Activated CD8-positive, alpha-beta T cell treated with anti-CD3 and anti-CD28 coated beads for 36 hours (primary cell): ENCODE measurements at places on chromosomes 5 and 9.

DNA sequence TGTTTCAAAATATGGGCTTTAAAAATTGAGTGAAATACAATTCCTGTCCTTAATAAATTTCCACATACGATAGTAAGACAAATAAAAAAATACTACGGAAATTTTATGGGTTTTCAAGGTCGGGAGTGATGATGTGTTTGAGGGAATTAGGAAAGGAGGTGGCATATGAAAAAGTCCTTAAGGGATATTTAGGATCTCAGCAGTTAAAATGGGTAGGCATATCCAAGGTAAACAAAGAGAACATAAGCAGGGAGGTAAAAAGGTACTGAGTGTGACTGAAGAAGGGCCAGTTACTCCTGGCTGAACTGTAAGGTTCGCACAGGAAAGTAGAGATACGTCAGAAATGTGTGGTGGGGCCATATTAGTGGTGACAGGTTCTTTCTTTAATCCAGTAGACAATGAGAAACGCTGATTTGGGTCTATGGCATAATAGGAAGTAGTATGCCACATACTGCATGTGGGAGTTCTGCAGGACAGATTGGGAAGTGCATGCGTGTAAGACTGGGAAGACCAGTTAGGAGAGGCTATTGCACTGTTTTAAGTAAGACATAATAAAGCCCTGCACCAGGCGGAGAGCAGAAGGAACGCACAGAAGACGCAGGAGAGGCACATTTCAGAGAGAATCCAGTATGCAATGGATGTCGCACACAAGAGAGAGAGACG, 937 bp upstream of the HMGCR start:
- DNase-seq, result no peak

- no peak for DNase-seq
Measured at GRCh38 chr5:37110135-37110534, 139.0 kb downstream of the CPLANE1 start.

GRCh38 chr9:135468854-135469521, 10.6 kb upstream of the PPP1R26 start:
- DNase-seq, result peak; percentile 66

GRCh38 chr5:96440185-96440538, 7.1 kb upstream of the PCSK1 start:
- no peak for DNase-seq

DNA sequence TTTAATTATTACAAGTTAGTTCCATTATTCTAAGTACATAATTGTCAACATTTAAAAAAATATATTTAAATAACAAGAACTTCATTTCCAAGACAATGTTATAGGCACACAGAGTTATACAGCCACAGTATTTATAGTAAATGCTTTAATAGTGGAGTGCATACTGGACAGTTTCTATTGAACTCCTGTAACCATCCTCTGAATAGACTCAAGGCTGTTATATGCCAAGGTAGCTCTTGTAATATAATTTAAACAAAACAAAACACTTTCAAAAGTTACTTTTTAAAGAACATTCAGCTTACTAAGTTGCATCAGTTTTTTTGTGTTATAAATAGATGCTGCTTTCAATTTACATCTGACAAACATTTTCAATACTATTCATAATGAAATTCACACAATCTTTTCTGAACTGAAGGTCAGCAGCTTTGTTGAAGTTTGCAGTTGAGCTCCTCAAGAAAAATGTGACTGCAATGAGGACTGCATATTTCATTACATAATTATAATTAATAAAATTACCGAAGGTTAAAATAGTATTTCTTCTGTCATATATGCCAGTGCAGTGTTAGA, 549.9 kb upstream of the CYLC2 start:
- DNase-seq, result no peak

DNA sequence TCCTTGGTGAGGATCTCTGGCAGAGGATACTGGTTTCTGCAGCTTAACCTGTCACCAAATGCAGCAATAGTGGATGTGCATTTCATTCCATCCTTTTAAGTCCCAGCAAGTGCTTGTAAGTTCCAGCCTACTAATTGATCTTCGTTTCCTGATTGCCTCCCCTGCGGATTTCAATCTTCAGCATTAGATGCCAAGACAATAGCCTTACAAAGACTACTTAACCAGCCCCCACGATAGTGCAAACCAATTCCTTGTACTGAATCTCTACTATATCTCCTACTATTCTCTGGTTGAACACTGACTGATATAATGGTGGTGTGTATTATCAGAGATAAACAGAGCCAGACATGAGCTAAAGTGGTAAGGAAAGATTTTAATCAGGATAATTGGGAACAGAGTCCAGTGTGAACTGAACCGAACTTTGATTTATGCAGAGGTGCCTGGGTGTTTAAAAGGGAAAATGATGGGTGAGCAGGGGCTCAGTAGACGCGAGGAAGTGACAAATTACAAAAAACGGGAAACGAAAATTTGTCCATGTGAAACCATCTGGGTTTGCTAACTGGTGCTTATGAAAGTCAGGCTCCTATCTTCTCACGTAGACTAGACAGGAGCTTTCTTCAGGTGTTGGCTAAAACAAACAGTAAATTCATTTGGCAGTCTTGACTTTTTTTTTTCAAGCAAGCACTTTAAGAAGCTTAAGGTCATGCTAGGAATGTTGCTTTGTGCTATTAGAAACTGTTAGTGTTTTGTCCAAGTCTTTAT, 106.9 kb upstream of the ST8SIA4 start:
- DNase-seq, result no peak

DNA sequence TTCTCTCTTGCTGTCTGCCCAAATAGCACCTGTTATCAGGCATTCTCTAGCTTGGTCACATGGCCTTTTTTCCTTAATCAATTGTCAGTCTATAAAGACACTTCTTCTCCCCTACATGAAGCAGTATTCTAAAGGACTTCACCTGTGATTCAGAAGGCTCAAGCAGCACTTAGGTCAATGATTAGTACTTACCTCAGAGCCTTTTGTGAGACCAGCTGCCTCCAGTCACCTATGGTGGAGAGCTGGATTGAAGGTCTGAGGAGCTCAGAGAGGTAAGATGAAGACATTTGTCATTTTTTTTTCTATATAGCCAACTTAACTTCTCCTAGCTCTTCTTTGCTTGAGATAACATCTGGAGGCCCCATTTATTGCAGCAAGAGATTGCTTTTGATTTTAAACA, 278.3 kb upstream of the PCSK5 start:
- DNase-seq, result no peak
